Activated T-cell treated with anti-CD3 and anti-CD28 coated beads, Interleukin-2, amount 50 U/mL, for 4 hours (primary cell): ENCODE measurements at places on chromosomes 2 and 18. TPM values are rescaled to one million over a fixed set of nuclear protein-coding genes. Genes with fewer than 3 reads are reported as not detected.

DNA sequence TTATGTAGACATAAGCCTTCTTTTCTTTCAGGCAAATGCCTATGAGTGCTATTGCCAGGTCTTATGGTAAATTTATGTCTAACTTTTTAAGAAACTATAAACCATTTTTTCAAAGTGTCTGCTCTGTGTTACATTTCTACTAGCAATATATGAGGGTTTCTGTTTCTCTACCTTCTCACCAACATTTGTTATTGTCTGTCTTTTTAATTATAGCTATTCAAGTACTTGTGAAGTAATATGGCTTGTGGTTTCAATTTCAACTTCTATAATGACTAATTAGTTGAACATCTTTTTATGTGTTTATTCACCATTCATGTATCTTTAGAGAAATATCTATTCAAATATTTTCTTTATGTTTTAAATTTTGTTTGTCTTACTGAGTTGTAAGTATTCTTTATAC lies 213.1 kb upstream of the MC4R start:
- no peak for DNase-seq

The REG1A gene
- total RNA-seq = 2.3 TPM

- DNase-seq = no peak
Measured at GRCh38 chr2:239587841-239588240, 187.0 kb upstream of the HDAC4 start.

- no peak for DNase-seq
Measured at GRCh38 chr2:191296083-191297006, 51.1 kb downstream of the MYO1B start.
